ENCODE measurements at places on chromosomes 5 and 9.

DNA sequence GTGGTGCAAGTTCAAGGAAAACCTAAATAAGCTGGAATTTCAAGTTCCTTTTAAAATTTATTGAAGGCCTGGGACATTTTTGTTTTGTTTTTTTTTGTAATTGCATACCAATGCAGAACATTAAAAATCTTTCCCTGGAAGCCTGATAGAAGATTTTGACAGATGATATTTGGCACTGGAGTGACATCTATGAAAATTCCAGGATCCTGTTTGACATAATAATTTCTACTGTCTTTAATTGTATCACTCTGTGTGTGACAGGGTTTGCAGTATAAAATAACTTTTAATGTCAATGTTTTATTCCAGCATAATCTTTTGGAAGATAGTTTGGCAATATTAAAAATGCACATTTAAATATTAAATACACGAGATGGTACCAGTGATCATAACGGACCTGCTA lies 514.2 kb upstream of the ACO1 start:
- no peak for ATAC-seq

GRCh38 chr9:8448226-8448625 lies 648.6 kb upstream of the DMAC1 start:
- no peak for ATAC-seq

GRCh38 chr5:42951293-42951840 lies 88.8 kb downstream of the ANXA2R start:
- peak; percentile 73 for ATAC-seq

DNA sequence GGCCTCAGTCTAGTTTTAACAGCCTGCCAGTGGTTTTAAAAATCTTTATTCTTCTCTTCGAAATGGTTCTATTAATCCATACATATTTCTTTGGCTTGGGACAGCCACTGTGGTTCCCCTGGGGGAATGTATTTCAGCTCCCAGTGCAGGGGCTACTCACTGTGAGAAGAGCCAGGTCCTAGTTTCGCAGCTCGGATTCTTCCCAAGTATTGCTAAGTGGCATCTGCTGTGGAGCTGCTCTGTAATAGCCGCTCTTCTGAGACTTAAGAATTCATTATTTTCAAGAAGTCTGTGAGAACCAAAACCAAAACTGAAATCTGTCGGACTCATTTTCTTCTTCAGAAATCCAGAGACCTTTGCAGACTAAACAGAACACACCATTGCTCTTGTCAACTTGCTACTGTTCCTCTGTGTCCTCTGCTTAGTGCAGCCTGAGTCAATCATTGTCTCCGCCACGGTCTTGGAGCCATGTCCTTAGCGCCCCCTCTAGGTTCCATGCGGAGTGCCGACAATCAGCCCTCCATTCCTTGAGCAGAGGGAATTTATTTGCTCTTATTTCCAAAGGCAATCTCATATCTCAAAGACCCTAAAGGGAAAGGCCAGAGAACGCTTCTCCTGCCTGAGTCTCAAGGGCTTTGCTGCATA lies 478.2 kb downstream of the SPATA31D1 start:
- ATAC-seq, result no peak

DNA sequence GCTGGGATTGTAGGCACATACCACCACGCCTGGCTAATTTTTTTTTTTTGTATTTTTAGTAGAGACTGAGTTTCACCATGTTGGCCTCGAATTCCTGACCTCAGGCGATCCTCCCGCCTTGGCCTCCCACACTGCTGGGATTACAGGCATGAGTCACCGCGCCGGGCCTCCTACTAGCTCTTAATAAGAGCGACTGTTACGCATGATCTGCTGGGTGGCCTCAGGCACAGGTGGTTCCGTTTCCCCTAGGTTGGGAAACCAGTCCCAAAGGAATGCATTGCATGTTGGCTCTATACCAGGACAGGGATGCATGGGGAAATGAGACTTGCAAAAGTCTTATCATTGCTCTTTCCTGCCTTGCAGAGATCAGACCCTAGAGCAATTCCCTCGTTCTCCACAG lies 184.7 kb upstream of the PPP1R26 start:
- no peak for ATAC-seq

All from stimulated activated memory B cell treated with anti-CD40 and anti-IgM and Interleukin-4, amounts not matched to agents 10 μg/mL and 1 μg/mL and 100 μg/mL, for 72 hours (primary cell).